ENCODE measurements at places on chromosomes 1 and 21.
A peak's percentile ranks its signal among the peaks of the same experiment; 100 is the strongest.

DNA sequence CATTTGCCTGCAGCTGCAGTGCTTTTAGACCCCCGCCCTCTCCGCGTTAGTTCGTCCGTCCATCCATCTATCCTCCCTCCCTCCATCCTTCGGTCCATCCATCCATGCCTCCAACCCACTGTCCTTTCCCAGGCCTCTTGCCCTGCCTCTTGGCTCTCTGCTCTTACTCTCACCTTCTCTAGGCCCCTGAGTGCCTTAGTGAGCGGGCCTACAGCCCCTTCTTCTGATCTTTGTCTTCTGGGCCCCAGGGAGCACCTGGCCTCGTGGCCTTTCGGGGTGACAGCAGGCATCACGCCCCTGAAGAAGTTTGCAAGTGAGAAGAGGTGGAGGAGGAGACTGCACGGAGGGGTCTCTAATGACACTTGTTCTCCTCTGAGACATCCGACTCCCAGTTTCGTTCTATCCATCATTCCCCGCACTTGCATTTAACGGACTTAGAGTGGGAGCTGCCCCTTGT lies 842 bp downstream of the ATXN7L2 start:
- no peak for DNase-seq

- DNase-seq, result no peak
Observed at GRCh38 chr21:43717967-43718871, 710 bp upstream of the PDXK start.

- peak; percentile 38 for DNase-seq
Observed at GRCh38 chr21:34282223-34282622, 81.6 kb upstream of the KCNE2 start.

DNA sequence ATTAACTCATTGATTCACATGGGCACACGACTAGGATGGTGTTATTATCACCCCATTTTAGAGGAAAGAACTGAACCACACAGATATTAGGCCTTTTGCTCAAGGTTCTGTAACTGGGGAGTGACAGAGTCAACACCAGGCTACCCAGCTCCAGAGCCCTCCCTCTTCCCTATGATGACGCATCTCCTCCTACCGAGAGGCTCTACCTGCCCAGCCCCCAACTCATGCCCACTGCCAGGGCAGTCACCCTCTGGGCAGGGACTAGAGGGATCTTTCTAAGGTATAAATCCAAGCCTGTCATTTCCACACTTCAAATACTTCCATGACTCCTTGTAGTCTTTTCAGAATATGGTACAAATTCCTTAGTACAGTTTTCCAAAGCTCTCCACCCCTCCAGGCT lies 171.3 kb downstream of the GRIK3 start:
- no peak for DNase-seq

DNA sequence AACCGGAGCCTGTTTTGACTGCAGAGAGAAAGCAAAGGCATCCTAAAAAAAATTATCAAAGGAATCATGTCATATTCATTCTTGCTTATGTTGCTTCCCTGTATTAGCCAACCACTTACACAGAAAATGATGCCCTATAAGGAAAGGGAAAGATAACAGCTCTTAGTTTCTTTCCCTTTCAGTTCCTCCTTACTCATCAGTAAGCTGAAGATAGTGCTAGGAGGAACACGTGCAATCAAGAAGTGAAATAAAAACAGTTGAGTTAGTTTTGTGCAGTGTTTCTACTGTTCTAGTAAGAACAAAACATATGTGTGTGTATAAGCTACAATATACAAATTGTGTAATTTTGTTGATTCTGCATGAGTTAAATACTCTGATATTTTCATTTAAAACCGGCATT lies 45.3 kb upstream of the MTF2 start:
- DNase-seq, result no peak

DNA sequence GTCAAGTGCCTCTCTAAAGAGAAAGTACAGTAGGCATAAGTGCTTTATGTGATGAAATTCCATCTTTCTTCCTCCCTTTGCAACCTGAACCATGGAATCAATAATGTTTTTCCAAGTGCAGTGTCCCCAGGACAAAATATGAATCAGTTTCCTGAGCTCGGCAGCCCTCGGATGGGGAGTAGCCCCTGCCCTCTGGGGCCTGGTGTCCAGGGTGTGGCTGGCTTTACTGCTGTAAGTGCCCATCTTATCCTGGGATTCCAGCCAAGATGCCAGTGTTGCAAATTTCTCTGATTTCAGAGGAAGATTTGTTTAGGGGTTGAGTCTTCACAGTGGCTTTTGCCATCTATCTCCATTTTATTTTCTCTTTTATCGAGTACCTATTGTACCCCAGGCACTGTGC lies 40.5 kb upstream of the SRP9 start:
- no peak for DNase-seq

GRCh38 chr1:105793536-105794146 lies 1262.8 kb upstream of the PRMT6 start:
- DNase-seq, result peak; percentile 34

DNA sequence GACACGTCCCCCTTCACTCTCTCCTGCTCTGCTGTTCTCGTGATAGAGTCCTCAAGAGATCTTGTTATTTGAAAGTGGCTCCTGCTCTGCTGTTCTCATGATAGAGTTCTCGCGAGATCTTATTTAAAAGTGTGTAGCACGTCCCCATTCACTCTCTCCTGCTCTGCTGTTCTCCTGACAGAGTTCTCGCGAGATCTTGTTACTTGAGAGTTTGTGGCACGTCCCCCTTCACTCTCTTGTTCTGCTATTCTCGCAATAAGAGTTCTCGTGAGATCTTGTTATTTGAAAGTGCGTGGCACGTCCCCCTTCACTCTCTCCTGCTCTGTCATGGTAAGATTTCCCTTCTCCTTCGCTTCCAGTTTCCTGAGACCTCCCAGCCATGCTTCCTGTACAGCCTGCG lies 47.9 kb downstream of the SMYD3 start:
- DNase-seq, result no peak

DNA sequence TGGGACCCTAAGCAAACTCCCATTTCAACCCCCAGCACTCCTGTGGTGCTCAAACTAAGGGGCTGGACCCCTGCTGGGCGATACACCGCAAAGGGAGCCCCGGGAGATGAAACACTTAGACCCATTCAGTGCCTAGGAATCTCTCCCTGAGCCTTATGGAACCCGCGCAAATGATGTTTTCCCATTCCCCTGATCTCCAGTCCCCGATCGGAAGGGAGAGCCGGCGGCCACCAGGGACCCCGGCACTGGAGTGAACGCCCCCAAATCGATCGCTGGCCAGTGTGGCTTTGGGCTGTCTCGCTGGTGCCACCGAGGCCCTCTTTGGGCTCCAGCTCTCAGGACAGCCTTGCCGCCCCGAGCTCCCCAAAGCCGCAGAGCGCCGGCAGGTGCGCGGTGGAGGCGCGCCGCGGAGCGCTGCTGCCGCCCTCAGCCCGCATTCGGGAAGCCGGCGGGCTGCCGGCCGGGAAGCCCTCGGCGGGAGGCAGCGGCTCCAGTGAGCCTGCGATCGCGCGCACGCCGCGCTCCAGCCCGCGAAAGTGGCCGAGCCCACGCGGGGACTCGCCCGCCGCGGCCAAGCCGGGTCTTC lies 1.1 kb downstream of the PLXNA2 start:
- no peak for DNase-seq

DNA sequence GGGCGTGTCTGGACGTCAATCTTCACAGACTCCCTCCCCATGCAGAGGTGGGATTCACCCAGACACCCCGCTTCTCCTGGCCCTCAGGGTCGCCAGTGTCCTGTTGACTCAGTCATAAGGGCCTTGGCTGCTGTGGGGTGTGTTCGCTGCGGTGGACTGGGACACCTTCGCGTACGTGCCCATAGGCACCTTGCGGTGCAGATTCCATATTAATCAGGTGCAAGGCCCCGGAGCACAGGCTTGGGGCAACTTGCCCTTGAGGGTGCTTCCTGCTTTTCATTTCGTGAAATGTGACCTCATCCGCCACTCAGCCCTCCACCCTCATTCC lies 398 bp upstream of the SLC30A10 start:
- DNase-seq, result no peak

- DNase-seq, result no peak
Observed at GRCh38 chr1:193458628-193459027, 272.2 kb upstream of the B3GALT2 start.

DNA sequence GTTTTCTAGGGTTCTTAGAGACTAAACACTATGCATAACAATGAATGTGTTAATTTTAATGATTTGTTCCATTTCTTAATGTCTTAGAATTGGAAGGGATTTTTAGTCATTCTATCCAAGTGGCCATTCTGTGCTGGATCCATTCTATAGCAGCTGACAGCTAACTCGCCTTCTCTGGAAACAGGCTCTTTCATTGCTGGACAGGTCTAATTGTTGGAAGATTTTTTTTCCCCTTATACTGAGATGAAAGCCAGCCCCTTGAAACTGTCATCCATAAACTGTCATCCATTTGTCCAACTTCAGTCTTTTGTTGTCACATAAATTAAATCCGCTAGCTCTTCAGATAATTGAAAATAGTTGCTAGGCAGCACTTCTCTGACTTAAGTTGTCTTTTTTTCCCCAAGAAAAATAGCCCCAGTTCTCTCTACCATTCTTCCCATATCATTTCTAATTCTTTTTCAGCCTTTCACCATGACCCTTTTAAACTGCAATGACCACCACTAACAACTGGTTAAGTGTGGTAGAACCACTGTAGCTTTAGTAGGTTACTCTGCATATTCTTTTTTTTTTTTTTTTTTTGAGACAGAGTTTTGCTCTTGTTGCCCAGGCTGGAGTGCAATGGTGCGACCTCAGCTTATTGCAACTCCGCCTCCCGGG lies 19.7 kb downstream of the AK4 start:
- DNase-seq, result no peak

GRCh38 chr1:55631509-55631908 lies 416.3 kb upstream of the USP24 start:
- no peak for DNase-seq

DNA sequence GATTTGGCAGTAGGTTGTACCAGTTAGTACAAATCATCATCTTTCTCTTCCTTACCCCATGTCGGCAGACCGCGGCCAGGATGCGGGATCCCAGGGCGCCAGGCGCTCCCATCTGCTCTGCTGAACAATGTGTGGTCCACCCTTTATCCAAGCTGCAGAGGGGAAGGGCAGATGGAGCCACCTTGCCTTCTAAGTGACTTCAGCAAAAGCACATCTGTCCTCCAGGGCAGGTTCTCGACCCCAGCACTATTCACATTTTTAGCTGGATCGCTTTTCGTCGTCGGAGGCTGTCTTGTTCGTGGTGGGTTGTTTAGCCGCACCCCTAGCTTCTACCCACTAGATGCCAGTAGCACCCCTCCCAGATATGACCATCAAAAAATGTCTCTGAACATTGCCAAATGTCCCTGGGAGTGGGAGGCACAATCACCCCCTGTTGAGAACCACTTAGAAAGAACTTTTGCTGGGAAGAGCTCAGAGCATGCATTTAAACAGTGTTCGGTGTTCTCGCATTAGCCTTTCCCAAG lies 58.1 kb upstream of the SIM2 start:
- no peak for DNase-seq

DNA sequence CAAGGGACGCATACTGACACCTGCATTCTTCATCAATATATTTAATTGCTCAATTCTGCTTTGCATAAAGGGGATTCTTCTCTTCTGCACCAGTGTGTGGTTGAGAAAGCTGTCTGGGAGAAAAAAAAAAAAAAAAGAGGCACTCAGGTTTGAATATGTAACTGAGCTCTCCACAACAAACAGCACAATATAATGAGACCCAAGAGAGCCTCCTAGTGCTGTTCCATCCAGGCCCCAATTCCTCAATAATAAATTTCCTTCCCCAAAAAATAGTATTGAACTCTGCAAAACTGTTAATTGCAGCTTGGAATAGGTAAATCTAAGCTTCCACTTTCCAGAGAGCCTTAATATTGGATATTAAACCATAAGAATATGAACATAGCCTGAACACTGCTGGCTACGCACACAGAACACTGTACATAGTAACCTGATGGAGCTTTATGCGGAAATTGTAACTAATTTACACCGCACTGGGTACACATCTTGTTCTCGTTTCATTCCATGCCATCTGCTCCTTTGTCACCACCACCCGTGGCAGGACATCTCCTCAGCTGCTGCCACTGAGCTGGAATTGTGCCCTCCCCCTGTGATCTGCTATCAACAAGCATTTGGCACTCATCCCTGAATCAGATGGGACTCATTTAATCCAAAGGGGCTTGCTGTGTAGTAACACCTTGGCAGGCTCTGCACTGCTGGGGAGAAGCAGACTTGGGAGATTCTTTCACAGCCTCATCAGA lies 272.0 kb downstream of the HHIPL2 start:
- no peak for DNase-seq

DNA sequence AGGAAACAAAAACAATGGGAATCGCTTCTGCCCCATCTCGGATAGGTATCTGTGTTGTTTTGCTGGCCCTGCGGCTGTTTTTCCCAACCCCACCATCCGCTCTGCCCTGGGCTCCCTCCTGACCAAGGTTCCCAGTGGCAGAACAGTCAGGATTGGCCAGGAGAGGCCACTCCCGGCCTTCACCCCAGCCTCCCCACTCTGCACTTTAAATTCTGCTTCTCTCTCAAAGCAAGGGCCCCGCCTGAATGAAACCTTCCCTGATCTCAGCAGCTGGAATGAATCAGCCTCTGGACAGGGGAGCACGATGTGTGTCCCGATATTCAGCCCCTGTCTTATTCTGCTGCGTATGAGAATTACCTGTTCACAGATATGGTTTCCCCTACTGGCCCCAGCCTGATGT lies 16.3 kb downstream of the C1orf115 start:
- no peak for DNase-seq

GRCh38 chr1:218967836-218968235 lies 205.8 kb upstream of the LYPLAL1 start:
- DNase-seq, result no peak

DNA sequence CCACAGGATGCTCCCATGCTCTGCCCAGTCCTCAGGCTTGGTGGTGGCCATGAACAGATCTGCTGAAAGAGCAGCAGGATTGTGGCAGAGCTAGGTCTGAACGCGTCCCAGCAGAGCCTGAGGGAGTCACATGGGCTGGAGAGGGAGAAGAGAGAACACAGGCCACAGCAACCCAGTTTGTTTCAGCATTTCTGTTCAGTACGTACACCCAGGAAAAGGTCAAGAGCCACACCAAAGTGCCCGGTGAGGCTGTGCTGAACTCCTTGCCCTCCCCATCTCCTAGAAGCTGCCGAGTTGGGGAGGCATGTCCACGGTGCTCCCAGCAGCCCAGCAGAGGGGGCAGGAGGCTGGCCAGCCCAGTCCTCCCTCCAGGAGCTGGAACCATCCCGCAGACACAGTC lies 5.5 kb downstream of the PKP1 start:
- DNase-seq, result no peak

- no peak for DNase-seq
Observed at GRCh38 chr1:26126321-26127084, 14.9 kb downstream of the PDIK1L start.

Measured in HS-5 (cell line).